Coronary artery (tissue), 2 donors: ENCODE measurements at places on chromosomes 13 and 19.

- no peak for DNase-seq
These were observed 3.7 kb upstream of the MTRF1 start for GRCh38 chr13:41267106-41267505.

GRCh38 chr19:8486661-8487136 lies 15.7 kb downstream of the PRAM1 start:
- no peak for DNase-seq

GRCh38 chr19:49973987-49974386 lies 13.0 kb upstream of the SIGLEC11 start:
- no peak for DNase-seq

GRCh38 chr13:112877976-112878955 lies 90.7 kb upstream of the MCF2L start:
- no peak for DNase-seq

DNA sequence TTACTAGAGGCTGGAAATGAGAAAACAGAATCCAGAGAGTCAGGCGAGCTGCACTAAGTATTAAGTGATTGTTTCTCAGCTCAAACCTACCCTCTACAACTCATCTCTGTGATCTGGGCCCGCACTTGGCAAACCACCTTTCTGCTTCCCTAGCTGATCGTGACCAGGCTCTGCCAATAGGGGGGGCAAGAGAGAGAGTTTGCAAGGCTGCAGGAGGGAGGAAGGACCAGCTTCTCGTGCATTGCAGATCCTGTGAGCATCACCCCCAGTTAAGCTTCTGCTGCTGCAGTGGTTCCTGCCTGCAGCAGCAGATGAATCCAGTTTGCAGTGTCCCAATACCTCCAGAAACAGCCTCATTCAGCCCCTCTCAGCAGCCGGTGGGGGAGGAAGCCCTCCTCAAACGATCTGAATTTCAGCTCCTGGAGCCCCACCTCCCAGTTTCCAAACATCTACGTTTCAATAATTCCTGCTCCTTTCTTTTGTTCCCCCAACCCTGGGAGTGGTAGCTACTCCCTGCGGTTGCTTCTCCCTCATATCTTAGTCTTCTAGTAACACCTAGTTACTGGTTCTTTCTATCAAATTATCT lies 20.0 kb downstream of the XRCC1 start:
- DNase-seq, result no peak

DNA sequence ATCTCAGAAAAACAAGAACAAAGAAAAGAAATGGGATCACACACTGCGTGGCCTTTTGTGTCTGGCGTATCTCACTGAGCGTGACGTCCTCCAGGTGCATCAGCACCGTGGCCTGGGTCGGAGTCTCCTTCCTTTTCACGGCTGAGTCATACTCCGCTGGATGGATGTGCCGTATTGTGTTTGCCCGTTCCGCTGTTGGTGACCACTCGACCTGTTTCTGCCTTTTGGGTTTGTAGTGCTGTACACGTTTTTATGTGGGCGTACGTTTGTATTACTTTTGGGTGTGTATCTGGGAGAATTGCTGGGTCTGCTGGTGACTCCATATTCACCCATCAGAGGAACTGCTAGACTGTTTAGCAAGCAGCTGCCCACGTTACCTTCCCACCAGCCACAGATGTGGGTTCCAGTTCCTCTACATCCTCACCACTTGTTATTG lies 11.4 kb downstream of the ARID3A start:
- no peak for DNase-seq

- DNase-seq, result no peak
These were observed 181.3 kb downstream of the PCDH9 start for GRCh38 chr13:67048821-67049150.

DNA sequence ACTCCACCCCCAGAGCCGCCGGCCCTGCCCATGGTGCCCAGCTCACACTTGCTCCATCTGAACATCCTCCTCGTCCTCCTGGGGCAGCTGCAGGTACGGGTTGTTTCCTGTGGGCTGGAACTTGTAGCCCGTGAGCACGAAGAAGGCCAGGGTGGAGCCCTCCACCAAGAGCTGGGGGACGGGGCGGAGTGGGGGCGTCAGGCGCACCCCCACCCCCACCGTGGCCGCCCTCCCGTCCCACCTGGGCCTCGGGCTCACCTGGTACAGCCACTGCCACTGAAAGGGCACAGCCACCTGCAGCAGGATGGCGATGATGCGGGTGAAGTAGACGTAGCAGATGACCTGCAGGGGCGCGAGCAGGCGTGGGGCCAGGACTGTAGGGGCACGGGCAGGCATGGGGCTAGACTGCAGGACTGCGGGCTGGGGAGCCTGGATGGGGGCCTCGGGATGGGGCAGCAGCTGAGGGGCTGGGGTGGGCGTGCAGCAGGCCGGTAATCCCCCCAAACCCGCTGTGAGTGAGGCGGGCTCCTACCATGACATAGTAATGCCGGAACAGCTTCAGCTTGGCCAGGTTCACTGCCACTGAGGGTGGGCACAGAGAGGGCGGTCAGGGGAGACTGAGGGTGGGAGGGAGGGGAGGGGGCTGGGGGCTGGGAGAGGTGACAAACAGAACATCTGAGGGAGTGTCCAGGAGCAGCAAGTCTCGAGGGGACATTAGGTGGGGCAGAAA lies 6.3 kb downstream of the GPR108 start:
- no peak for DNase-seq

DNA sequence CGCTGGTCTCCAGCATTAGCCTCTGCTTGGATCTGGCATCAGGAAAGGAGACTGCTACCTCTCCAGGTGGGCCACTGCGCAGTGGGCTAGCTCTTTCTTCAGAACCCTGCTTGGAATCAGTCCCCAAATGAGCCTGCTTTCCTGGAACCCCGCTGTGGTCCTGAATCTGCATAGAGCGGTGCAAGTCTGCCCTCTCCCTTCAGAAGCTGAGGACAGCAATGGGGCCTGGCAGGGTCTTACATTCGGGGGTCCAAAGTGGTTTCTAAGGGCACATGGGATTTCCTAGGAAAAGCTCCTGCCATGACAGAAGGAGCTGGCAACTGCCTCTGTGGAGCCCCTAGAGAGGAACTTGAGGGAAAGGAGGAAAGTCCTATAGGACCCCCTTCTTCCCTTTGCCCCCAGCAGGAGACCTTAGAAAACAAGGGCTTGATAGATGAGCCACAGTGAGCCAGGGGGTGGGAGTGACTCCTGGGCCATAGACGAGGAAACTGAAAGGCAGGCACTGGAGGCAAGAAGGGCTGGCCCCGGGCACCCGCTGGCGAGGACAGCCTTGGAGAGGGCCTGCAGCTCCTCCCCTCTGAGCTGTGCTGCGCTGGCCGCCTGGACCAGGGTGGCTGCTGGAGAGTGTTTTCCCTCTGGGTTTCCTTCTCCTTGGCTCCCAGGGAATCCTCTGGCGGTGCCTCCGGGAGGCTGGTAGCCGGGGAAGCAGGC lies 1.4 kb upstream of the VSTM2B start:
- DNase-seq, result no peak

DNA sequence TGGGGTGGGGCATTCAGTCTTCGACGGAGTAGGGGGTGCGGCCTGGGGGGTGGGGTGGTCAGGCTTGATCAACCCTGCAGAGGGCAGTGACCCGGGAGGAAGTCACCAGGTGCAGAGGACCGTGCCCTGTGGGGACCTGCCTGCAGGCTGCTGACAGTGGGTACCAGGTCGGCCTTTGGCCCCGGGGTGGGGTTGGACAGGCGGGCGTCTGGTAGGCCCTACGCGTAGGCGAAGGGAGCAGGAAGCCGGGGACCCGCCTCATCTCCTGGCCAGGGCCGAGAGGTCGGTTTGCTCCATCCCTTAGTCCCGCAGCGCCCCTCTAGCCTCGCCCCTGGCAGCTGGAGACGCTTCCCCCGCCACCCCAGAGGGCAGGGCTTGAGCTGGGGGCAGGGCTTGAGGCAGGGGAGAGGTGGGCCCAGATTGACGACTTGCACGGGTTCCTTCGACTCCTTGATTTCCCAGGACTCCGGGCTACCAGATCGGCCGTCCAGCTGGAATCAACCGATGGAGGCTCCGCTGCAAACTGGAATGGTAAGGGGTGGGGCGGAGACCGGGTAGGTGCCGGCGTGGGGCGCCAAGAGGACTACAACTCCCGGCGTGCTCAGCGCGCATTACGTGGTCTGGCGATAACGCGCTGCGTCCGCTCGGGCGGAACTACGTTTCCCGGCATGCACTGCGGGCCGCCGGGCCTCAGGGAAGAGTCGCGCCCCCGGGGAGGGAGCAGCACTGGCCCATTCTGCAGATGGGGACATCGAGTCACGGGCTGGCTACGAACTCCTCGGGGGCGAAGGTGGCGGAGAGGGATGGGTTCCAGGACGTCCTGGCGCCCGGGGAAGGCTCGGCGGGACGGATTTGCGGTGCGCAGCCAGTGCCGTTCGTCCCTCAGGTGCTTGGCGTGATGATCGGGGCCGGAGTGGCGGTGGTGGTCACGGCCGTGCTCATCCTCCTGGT lies at the start of gene PNPLA6:
Gene PNPLA6, plus strand, starts transcription at position 671 of the 951 bp plus-strand sequence. Its CDS starts 72 bp downstream, at position 743.
- DNase-seq, result peak; percentile 94

- DNase-seq, result no peak
These were observed 1.2 kb upstream of the KCNA7 start for GRCh38 chr19:49073514-49074378.

- no peak for DNase-seq
These were observed 500 bp upstream of the IFI30 start for GRCh38 chr19:18173054-18173571.

DNA sequence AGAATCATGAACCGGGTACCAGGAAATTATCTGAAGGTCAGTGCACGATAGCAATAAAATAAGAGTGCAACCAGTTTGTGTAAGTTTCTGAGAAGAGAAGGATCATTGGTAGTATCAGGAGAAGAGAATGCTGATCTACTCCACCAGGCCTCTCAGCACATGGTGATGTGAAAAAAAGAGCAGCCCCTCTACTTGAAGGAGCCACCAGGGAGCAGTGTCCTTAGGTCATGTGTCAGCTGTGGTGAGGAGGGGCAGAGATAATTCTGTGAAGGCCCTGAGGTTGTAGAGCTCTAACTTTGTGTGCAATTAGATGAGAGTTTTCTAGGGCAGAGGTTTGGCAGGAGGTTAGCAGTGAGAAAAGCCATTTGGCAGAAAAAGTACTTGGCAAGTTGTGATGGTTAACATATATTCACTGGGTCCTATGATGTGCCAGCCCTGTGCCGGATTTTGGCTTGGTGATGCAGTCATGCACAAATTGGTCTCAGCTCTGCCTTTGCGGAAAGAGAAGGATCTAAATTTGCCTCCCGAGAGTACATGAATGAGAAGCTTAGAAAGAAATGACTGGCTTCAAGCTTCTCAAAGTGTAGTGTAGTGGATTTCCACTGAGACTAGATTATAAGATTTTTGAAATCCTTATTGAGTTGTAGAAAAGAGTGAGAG lies 19.2 kb upstream of the ZC3H13 start:
- no peak for DNase-seq
